ENCODE measurements at places on chromosomes 16 and 17.

DNA sequence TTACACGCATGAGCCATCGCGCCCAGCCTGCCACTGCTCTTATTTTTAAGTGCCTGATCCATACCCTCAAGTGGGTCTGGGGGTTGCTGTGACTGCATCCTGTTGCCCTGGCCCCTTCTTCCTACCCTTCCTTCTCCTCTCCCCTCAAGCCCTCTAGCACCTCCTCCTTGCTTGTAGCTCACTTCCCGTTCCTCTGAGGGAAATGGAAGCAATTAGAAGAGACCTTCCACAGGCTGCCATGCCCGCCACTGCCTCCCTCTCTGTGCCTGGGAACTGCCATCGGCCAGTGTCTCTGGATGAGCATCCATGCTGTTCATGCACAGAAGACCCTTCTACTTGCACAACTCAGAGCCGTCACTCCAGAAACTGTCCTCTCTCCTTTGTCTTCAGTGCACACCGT lies 10.6 kb upstream of the TFAP4 start:
- no peak for DNase-seq

GRCh38 chr17:49483599-49484509 lies 11.2 kb upstream of the NGFR start:
- no peak for DNase-seq

- DNase-seq = no peak
These were observed 81.1 kb downstream of the TNRC6C start for GRCh38 chr17:78039581-78039980.

DNA sequence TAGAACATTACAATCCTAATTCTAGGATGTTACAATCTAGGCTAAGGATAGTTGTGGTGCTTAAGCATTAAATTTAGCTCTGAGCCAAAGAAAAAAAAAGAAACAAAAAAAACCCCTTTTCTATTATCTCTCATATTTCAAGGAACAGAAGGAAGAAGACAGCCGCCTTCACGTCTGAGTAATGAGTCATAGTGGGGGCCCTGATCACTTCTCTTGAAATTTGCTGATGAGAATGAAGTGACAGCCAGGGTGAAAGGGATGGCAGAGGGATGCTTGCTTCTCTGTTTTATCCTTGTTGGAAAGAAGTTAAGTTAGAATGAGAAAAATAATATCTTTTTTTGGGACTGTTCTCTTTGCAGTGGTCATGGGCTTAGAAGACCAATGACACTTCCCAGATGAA lies 82.6 kb upstream of the MPHOSPH6 start:
- no peak for DNase-seq

GRCh38 chr16:67186550-67186950 lies 2.8 kb upstream of the MATCAP1 start:
- DNase-seq = no peak

DNA sequence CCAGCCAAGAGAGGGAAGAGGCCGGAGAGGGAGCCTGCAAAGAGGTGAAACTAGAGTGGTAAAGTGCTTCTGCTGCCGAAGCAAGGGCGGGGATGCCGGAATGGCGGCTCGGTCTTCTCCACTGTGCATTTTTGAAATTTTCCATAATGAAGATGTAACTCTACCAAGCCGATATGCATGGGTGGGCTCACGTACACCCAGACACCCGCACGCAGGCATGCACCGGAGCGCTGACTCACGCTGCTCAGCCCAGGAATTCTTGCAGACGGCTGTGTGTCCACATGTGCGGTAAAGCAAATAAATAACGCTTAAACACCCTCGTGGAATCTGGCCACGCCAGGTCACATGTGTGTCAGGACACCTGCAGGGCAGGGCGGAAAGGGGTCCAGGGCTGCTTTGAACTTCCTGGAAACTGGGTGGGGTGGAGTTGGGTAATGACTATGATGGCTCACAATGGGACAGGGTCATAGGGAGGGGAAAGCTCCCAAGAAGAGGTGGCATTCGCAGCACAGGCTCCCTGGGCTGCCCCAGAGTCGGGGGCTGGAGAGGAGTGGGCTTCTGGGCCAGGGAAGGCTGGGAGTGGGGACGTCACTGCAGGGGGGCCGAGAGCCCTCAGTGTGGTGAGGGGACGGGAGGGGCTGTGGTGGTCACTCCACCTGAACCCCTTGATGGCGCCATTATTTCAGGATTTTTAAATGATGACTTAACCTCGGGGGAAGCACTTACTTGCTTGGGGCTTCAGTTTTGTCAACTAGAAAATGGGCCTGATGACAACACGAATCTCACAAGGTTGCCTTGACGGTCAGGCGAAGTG lies 265.5 kb downstream of the PARN start:
- DNase-seq = no peak

DNA sequence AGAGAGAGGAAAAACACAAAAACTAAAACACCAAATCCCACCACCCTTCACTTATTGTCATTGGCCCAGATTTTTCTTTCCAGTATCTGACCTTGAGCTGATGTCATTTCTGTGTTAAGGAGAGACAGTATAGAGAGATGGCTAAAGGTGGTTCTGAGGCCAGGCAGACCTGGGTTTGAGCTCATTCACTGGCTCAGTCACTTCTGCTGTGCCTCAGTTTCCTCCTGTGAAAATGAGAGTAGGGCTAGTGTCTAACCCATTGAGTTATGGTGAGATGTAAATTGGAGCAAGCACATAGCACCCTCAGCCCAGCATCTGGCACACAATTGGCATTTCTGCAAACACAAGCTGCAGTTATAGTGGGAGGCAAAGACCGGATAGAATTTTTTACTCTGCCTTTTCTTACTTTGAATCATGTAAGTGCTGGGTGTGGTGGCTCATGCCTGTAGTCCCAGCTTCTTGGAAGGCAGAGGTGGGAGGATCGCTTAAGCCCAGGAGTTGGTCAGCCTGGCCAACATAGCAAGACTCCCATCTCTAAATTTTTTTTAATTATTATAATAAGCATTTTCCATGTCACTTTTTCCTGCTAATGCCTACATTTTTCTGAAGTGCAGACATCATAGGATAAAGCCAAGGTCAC lies 6.4 kb upstream of the KIFC3 start:
- DNase-seq = no peak

DNA sequence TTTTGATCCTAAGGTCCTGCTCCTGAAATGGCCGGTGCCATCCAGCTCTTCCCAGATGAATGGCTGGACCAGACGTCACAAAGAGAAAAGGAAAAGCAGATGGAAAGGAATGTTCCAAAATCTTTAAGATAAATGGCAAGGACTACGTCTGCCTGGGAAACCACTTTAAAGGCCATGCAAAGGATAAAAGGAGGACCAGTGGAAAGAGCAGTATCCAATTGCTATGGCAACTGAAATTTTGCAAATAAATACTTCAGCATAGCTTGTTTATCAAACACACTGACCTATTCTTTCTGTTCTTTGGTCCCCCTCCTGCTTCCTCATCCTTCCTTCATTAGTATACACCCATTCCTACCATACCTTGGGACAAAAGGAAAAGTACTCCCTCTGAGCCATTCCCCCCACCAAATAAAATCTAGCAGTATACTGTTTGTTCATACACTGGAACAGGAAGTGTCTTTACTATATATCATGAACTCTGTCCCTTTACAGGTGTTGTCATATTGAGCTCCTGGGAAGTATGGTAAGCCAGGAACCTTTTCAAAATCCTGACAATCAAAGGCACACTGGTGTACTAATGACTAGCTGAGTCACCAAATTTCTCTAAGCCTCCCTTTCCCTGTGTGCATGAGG lies 37.2 kb upstream of the NUFIP2 start:
- no peak for DNase-seq

DNA sequence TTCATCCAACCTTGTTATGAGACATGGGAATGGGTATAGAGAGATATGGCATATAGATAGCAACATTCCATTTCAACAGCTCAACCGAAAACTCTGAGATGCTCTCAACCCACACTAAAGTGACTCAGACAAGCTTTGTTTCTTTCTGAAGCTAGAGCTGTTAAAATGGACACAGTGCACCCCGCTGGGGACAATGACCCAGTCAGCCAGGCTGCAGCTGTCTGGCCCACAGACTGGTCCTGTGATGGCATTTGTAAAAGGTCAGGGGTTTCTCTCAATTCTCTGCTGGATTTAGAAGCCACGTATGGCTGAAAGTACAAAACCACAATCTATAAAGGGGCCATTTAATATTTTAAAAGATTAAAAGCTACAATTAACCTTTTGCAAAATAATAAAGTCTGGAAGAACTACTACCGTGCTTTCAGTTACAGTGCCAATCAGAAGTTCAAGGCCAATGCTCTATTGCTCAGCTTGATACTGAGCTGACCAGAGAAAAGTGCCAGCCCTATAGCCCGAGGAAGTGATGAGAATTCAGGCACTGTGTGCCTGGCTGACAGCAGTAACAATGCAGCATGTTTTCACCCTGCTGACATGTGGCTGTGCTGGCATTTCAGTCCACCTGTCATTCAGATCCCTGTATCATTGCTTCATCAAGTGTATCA lies 60.2 kb downstream of the TEX2 start:
- no peak for DNase-seq

GRCh38 chr17:81831957-81832607 lies 1.0 kb downstream of the MCRIP1 start:
- DNase-seq = peak; percentile 76

DNA sequence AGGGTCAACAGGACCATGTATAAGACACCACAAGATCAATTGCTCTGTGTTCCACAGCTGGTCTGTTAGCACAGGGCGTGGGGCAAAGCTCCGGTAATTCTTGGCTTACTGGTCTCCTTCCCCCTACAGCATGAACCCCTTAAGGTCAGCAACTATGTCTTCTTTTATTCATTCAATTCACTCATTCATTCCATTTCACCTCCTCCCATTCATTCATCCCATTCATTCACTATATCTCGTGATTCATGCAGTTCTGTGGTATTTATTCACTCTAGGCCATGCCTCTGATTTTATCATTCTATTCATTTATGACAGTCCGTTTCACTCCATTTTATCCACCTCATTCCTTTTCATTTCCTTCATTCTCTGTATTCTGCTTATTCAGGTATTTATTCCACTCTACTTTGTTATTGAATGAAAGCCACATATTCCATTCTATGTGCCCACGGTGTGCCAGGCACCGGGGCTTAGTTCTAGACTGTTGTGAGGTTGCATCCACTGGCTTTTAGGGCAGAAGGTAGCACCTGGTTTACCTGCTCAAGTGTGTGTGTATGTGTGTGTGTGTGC lies 19.0 kb upstream of the WFDC1 start:
- DNase-seq = no peak

DNA sequence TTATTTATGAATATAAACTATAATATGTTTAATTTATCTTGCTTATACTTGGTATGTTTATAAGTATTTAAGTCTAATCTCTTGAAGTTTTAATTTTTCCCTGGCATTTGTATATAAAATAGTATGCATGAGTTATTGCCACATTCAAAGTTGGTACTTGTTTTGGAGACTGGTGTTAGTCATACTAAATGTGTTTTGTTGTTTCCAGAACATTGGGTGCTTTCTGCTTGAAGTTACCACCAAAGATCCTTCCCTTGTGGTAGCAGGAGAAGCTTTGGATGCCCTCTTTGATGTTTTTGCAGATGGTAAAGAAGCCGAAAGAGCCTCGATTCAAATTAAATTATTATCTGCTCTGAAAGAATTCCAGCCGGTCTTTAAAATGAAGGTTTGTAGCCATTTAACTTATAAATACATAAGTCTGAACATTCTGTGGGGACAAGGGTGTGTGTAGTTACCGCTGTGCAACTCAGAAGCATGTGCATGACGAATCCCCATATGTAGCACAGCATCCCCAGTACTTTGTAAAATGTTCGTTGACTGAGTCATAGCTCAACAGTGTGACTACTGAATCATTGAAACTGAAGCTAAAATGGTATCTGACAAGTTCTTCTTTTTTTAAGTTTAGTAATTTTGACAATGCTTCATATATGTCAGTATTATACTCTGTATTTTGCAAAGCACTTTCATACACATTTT lies 36.4 kb downstream of the HEATR3 start:
- DNase-seq = no peak

DNA sequence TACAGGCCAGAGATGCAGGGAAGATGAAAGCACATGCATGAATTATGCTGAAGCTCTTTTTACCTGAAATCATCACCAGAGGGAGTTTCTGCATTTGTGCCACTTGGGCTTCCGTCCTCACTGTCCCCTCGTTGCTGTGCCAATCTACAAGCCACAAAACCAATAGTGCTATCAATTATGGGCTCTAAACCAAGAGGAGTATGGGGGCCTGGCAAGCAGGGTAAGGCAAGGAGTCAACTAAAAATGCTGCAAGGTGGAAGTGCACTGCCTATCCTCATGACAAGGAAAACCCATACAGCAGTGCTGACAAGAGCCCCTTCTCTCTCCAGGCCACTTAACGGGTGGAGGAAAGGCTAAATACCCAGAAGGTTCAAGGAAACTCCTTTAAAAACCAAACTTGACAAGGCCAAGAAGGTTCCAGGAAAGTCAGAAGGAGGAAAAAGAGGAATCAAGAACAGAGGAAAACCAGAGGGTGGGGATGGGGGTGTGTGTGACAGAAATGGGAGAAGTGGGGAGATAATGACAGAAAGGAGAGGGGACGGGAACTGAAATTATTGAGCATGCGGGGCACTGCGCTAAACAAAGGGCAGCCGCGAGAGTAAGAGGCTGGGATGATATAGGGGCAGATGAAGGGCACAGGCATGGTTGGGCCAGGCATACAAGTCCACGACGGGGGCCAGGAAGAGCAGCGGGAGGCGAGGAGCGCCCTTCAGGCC lies 674 bp downstream of the C17orf75 start:
- DNase-seq = peak; percentile 63

Measured in activated CD8-positive, alpha-beta memory T cell treated with anti-CD3 and anti-CD28 coated beads, Interleukin-2, amount 50 U/mL, for 48 hours (primary cell).